Osteocyte (in vitro differentiated cells): ENCODE measurements at places on chromosomes 5 and 9. TPM values are rescaled to one million over a fixed set of nuclear protein-coding genes. Genes with fewer than 3 reads are reported as not detected.
A peak's percentile ranks its signal among the peaks of the same experiment; 100 is the strongest.

MLANA gene
- total RNA-seq, result not detected in 2 replicates

HTR1A gene
- not detected in 2 replicates for total RNA-seq

DNA sequence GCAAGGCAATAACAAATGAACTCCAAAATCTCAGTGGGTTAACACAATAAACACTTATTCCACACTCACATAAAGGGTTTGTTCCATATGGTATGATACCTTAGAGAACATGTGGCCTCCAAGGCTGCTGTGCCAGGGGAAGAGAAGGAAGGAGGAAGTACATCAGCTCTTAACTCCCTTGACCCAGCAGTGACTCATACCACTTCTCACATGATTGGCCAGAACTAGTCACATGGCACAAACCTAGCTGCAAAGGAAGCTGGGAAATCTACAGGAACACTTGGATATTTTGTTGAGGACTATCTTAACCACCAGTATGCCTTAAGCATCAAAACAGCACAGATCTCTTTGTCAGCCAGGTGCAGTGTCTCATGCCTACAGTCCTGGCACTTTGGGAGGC lies 99.3 kb downstream of the SLIT3 start:
- H3K4me1 ChIP-seq, result peaks cover 6% of the 10 kb centered on the region
- no peak overlapping the region for H3K27ac ChIP-seq
- H3K4me3 ChIP-seq, result no peak overlapping the region

GRCh38 chr5:34587355-34588241 lies 68.5 kb upstream of the RAI14 start:
- no peak for DNase-seq
- no peaks in the 10 kb centered on the region for H3K27me3 ChIP-seq
- H3K4me1 ChIP-seq, result peaks cover 22% of the 10 kb centered on the region
- no peaks in the 10 kb centered on the region for H3K36me3 ChIP-seq
- H3K27ac ChIP-seq, result no peak overlapping the region

DNA sequence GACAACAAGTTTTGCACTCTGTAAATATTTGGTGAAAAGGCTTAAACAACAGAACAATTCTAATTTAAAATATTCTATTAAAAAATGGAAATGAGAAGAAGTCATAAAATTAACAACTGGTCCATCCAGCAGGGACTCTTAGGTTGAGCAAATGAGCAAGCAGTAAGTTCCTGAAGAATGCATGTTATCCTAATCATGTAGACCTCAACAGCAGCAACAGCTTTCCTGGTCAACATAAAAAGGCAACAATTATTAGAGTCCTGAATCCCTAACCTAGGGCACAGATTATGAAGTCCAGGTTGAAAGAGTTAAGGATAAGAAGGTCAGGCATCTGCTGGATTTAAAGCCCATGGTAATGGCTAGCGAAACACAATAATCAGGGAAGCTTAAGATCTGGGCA lies 120.9 kb downstream of the SSBP2 start:
- H3K36me3 ChIP-seq, result peaks cover 8% of the 10 kb centered on the region
- H3K4me1 ChIP-seq, result peaks cover 12% of the 10 kb centered on the region
- H3K27ac ChIP-seq, result no peak overlapping the region
- H3K4me3 ChIP-seq, result no peak overlapping the region

DNA sequence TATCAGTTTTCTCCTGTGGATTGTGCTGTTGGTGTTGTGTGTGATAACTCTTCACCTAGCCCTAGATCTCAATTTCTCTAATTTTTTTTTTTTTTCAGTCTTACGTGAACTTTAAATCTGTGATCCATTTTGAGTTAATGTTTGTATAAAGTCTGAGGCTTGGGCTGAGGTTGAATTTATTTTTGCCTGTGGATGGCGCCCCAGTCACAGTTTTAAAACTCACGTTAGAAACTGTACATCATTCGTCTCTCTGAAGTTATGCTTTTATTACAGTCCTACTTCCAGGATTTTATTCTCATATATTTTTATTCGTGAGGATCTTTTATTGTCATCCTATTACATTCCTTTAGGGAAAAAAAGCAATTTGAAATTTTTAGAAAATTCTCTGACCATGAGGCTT lies 103.1 kb downstream of the EHMT1 start:
- no peak for DNase-seq
- peak overlapping the region; percentile 35 for H3K27ac ChIP-seq
- no peaks in the 10 kb centered on the region for H3K27me3 ChIP-seq
- H3K36me3 ChIP-seq, result peaks cover 36% of the 10 kb centered on the region

DNA sequence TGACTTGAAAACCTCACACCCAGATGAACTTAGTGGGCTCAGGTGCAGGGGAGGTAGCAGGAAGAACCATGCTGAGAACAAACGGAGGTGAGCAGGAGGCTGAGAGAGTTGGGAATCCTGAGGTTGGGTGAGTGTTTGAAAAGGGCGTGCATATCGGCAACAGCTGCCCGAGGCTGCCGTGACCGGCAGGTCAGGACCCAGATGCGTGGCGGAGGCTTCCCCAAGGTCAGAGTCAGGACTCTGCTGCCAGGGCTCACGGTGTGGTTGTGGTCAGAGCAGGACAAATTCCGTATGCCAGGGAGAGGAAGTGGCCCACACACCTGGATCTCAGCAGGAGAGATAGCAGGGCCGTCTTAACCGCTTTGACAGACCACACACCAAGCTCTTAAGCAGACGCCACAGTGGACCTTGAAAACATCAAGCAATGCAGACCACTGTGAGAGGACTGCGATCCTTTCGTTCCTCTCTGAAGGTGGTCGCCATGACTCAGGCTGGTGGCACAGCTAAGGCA lies 43.1 kb downstream of the ADAMTS16 start:
- H3K4me3 ChIP-seq, result no peak overlapping the region
- no peaks in the 10 kb centered on the region for H3K27me3 ChIP-seq
- peaks cover 5% of the 10 kb centered on the region for H3K4me1 ChIP-seq
- H3K27ac ChIP-seq, result no peak overlapping the region
- H3K36me3 ChIP-seq, result no peaks in the 10 kb centered on the region
- no peak for DNase-seq
